ENCODE measurements at places on chromosomes 11 and 22. TPM values are rescaled to one million over a fixed set of nuclear protein-coding genes. Genes with fewer than 3 reads are reported as not detected.

The HBG1 gene
- total RNA-seq = not detected

The FXYD2 gene
- 15.5 TPM for total RNA-seq

The PLAAT3 gene
- 52.2 TPM for total RNA-seq

DNA sequence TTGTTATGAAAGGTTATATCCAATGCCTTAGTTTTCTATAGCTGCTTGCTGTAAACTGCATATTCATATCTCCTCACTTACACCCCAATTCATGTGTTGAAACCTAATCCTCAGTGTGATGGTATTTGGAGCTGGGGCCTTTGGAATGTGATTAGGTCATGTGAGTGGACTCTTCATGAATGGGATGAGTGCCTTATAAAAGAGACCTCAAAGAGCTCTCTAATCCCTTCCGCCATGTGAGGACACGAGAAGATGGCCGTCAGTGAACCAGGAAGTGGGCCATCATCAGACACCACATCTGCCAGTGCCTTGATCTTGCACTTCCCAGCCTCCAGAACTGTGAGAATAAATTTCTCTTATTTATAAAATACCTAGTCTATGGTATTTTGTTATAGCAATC, 79.3 kb downstream of the CYP2R1 start:
- H3K36me3 ChIP-seq = no peaks in the 10 kb centered on the region
- no peak for DNase-seq
- no peak overlapping the region for H3K4me3 ChIP-seq

DNA sequence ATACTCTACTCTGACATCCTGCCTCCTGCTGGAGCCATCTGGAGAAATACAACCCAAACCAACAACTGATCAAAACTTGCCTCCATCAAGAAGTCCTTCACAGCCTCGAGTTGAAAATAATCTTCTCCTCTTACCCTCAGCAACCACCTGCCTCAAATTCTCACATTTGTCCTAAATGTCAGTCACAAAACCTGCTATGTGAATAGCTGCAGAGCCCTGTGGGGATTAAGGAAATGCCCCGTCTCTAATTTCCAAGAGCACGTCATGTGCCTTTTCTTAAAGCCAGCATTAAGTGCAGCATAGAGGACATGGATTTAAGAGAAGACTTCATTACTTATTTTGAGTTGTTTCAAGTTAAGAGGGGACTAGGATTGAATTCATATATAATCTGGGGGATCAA, 105.9 kb downstream of the TRPC6 start:
- H3K4me1 ChIP-seq = no peaks in the 10 kb centered on the region
- no peak overlapping the region for H3K27ac ChIP-seq
- no peak overlapping the region for H3K4me3 ChIP-seq
- H3K36me3 ChIP-seq = no peaks in the 10 kb centered on the region

- H3K4me1 ChIP-seq = peaks cover 1% of the 10 kb centered on the region
- no peaks in the 10 kb centered on the region for H3K27me3 ChIP-seq
Observed at GRCh38 chr11:64407221-64407620, 48.3 kb downstream of the RPS6KA4 start.

The FOSL1 gene
- 4.9 TPM for total RNA-seq

DNA sequence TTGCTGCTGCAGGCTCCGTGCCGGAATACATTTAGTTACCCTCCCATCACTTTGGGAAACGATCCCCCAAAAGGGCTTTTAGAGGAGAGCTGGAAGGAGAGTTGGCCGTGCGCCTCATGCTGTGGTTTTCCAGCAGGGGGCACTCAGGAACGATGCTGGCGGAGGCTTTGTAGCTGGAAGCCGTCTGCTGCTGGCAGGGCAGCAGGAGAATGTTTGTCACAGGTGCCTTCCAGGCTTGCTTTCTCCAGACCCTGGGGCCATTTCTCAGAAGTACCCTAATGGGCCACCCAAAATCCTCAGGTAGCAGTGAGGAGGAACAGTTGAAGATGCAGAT, 30.0 kb upstream of the CABP7 start:
- peak; percentile 64 for DNase-seq
- H3K27ac ChIP-seq = no peak overlapping the region
- H3K36me3 ChIP-seq = no peaks in the 10 kb centered on the region
- H3K4me3 ChIP-seq = no peak overlapping the region
- H3K27me3 ChIP-seq = no peaks in the 10 kb centered on the region

DNA sequence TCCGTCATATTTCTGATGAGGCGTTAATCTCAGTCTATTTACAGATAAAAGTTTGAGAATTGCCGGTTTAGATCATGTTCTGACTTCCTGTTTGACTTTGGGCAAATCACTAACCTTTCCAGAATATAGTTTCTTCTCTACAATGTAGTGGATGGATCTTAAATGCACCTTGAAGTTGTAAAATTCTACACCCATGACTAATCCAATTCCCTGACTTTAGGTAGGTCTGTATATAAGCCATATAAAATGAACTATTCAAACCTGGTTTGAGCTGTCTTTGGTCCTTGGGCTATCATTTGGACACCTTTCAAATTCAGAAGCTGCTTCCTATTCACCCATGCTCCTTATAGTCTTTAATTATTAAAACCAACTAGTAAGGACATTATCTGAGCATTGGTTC, 52.2 kb upstream of the BLID start:
- no peaks in the 10 kb centered on the region for H3K36me3 ChIP-seq
- no peaks in the 10 kb centered on the region for H3K27me3 ChIP-seq
- no peak overlapping the region for H3K27ac ChIP-seq
- no peak overlapping the region for H3K4me3 ChIP-seq
- H3K4me1 ChIP-seq = peaks cover 3% of the 10 kb centered on the region

GRCh38 chr22:30673136-30673535, 5.5 kb upstream of the DUSP18 start:
- no peak overlapping the region for H3K4me3 ChIP-seq
- no peaks in the 10 kb centered on the region for H3K4me1 ChIP-seq
- no peaks in the 10 kb centered on the region for H3K36me3 ChIP-seq
- H3K27me3 ChIP-seq = no peaks in the 10 kb centered on the region

DNA sequence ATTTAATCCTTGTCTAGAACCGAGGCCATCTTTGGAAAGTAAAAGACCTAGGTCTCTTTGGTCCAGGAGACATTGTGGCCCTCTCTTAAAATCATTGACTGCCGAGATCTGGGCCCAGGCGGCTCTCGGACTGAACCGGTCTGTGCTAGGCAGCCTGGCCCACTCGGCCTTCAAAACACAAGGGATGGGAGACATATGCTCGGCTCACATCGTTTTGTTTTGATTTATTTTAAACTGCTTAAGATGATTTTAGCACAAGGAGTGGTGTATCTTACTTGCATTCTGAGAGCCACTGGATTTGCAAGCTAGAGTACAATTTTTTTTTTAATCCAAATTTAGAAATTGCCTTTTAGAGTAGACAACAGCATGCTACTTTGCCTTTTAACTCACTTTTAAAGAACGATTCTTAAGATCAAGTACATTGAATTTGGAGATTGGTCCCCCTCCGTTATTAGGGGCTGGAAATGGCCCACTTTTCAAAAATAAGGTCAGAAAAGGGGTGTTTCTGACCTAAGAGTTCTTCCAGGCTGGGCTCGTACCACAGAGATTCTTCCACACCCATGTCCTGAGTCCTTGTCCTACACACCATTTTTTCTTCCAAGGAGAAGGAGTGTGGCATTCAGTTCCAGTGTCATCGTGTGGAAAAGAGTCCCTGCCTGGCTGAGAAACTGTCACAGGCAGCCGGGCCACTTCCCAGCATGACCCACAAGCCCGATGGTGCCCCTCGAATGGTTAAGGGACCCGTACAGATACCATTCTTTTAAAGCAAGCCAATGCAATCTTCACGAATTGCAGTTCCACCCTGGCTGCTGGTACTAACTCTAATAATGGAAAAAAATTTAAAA, 80.5 kb upstream of the WNT7B start:
- peak overlapping the region; percentile 100 for H3K27ac ChIP-seq
- H3K4me3 ChIP-seq = peak overlapping the region; percentile 87
- H3K4me1 ChIP-seq = peaks cover 33% of the 10 kb centered on the region
- DNase-seq = peak; percentile 66
- no peaks in the 10 kb centered on the region for H3K27me3 ChIP-seq

- no peaks in the 10 kb centered on the region for H3K27me3 ChIP-seq
- no peak overlapping the region for H3K4me3 ChIP-seq
- H3K36me3 ChIP-seq = no peaks in the 10 kb centered on the region
- peaks cover 2% of the 10 kb centered on the region for H3K4me1 ChIP-seq
- no peak for DNase-seq
- H3K27ac ChIP-seq = no peak overlapping the region
Observed at GRCh38 chr11:60831501-60832079, 10.3 kb upstream of the CCDC86 start.

The LMO1 gene
- not detected for total RNA-seq

GRCh38 chr11:62012832-62013461, 45.5 kb upstream of the FTH1 start:
- no peak overlapping the region for H3K4me3 ChIP-seq
- no peaks in the 10 kb centered on the region for H3K4me1 ChIP-seq
- H3K27me3 ChIP-seq = no peaks in the 10 kb centered on the region
- no peaks in the 10 kb centered on the region for H3K36me3 ChIP-seq
- H3K27ac ChIP-seq = no peak overlapping the region

- no peaks in the 10 kb centered on the region for H3K4me1 ChIP-seq
- no peak for DNase-seq
- no peak overlapping the region for H3K4me3 ChIP-seq
- H3K27ac ChIP-seq = no peak overlapping the region
- no peaks in the 10 kb centered on the region for H3K36me3 ChIP-seq
- no peaks in the 10 kb centered on the region for H3K27me3 ChIP-seq
Observed at GRCh38 chr22:37462983-37463382, 23.2 kb downstream of the MFNG start.

DNA sequence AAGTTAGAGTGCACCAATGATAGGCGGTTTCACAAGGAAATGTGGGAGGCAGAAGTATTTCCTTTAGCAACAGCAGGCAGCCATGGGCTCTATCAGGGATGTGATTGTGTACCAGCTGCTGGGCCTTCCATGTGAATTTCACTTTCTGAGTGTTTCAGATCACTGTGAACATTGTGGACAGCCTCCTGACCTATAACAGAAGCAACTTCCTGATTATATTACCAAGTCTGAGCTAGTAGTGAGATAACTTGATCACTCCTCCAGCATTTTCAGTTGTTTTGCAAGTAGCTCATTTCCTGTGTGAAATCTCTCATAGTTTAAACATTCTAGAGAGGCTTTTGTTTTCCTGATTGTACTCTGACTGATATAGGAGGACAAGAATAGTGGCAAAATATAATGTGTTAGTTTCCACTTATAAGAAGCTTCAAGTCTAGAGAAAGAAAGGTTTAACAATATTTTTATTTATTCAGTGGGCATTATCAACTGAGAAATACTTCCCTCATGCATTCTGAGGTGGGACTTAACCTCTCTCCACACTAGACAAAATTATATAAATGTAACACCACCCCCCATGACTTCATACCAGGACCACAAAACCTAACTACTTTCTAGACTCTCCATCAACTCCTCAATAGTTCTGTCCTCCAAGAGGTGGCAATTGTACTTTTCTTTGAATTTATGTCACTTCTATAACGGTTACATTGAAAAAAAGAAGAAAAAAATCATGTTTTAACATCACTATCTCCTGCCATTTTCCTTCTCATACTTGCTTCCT, 184.2 kb upstream of the LUZP2 start:
- H3K36me3 ChIP-seq = no peaks in the 10 kb centered on the region
- DNase-seq = no peak
- H3K27ac ChIP-seq = no peak overlapping the region
- H3K4me3 ChIP-seq = no peak overlapping the region
- H3K27me3 ChIP-seq = no peaks in the 10 kb centered on the region

DNA sequence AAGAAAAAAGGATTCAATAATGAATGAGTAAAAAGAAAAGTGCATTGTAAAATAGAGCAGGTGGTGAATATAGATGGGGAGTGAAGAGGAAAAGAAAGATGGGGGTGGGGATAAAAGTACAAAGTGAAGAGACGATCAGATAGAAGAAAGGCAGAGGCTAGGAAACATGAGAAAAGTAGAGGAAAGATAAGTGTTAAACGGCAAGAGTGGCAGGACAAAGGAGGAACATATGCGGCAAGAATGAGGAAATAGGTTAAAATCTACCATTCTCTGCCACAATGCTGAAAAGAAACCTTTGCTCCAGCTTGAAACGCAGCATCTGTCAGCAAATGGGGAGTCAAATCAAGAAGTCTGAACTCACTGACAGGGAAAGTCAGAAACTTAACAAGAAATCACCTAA, 6.8 kb downstream of the FUT4 start:
- H3K27me3 ChIP-seq = no peaks in the 10 kb centered on the region
- H3K4me3 ChIP-seq = no peak overlapping the region
- no peaks in the 10 kb centered on the region for H3K36me3 ChIP-seq
- H3K4me1 ChIP-seq = peaks cover 8% of the 10 kb centered on the region
- H3K27ac ChIP-seq = no peak overlapping the region

DNA sequence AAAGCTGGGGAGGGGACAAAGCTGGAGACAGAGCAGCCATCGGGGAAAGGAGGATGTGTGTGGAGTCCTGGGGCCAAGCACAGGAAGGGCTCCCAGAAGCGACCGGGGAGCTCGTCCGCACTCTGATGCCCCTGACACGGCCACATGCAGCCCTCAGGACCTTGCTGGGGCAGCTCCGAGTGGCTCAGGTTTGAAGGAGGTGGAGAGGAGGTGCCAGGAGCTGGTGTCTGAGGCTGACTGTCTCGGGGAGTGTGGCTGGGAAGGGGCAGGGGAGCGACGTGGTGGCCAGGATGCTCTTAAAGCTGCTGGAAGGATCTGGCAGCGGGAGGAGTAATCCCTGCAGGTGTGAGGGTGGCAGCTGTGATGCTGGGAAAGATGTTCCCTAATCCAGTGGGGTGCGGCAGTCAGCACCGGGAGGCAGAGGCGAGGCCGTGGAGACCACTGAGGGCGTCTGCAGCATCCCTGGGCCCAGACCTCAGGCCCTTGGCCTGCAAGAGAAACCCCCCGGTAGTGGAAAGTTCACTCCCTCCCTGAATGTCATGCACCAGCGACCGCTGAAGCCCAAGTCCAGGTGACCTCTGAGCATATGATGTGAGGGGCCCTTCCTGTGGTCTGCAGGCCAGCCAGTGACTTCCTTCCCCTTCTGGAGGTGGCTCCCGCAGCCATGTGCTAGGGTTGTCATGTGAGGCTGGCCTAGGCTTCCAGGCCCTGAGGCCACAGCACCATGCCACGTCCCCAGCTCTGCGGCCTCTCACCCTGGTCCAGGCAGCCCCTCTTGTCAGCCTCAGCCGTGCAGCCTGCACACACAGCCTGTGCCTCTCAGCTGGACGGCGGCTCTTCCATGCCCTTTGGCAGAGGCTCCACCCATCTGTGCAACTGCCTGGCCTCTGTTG, 17.2 kb upstream of the CTSD start:
- no peak overlapping the region for H3K27ac ChIP-seq
- DNase-seq = no peak
- no peaks in the 10 kb centered on the region for H3K27me3 ChIP-seq
- no peaks in the 10 kb centered on the region for H3K36me3 ChIP-seq
- H3K4me1 ChIP-seq = no peaks in the 10 kb centered on the region

The OR2AT4 gene
- total RNA-seq = not detected

The OR56A1 gene
- total RNA-seq = not detected

DNA sequence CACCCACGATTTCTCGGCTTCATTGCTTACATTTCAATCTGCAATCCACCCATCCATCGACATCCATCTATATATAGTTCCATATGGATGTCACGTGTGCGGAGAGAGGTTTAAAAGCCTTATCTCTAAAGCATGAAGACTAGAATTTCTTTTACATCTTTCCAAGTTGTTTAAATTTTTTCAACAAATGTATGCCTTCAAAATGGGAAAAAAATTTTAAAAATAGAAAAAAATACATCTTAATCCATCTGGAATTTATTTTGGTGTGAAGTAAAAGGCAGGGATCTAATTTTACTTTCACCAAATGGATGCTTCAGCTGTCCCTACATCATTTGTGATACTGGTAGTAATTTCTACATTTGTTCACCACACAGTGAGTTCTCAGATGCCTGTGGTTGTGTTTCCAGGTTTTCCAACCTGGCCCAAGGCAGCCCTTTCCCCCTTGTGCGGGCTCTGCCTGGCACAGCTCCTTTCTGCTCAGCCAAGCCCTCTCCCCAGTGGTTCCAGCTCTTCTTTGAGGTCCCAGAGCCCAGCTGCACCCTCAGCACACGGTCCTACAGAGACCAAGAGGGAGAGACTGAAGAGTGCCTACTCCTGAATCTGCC, 37.6 kb upstream of the KLHL35 start:
- no peak overlapping the region for H3K4me3 ChIP-seq
- H3K36me3 ChIP-seq = no peaks in the 10 kb centered on the region
- peaks cover 6% of the 10 kb centered on the region for H3K4me1 ChIP-seq
- H3K27me3 ChIP-seq = no peaks in the 10 kb centered on the region

Data from ovary (tissue), 10 donors.